Aorta (tissue), 5 donors: ENCODE measurements at places on chromosomes 7 and 10. TPM values are rescaled to one million over a fixed set of nuclear protein-coding genes. Genes with fewer than 3 reads are reported as not detected.

DNA sequence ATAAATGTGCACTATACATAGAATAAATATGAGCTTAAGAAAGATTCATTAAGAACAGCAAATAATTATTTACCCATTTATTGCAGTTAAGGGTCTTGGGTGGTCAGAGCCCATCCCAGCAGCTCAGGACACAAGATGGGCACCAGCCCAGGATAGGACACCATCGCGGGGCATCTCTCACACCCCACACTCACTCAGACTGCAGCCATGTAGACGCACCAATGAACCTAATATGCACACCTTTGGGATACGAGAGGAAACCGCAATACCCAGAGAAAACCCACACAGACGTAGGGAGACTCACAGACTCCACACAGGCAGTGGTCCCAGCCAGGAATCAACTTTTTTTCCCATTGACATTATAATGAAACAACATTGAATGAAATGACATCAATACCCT, 36.0 kb downstream of the CARD11 start:
- H3K4me1 ChIP-seq = no peaks in the 10 kb centered on the region
- no peak overlapping the region for H3K4me3 ChIP-seq
- no peaks in the 10 kb centered on the region for H3K27me3 ChIP-seq
- DNase-seq = no peak

DNA sequence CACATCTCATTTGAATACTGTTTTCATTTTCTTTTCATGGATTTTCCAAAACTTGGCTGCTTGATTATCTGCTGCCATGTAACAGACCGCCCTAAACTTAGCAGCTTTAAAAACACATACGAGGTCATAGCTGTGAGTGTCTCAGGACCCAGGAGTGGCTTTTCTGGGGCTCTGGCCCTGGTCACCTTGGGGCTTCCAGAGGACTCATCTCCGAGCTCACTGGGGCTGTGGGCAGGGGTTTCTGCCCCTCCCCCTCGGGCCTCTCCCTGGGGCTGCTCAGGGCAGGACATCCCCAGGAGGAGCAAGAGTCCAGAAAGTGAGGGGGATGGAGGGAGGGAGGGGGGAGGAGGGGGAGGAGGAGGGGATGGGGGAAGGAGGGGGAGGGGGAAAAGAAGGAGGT, 77.0 kb downstream of the NKX6-2 start:
- peak; percentile 18 for DNase-seq
- H3K4me3 ChIP-seq = no peak overlapping the region
- H3K36me3 ChIP-seq = peaks cover 2% of the 10 kb centered on the region
- H3K27ac ChIP-seq = no peak overlapping the region
- H3K4me1 ChIP-seq = no peaks in the 10 kb centered on the region

DNA sequence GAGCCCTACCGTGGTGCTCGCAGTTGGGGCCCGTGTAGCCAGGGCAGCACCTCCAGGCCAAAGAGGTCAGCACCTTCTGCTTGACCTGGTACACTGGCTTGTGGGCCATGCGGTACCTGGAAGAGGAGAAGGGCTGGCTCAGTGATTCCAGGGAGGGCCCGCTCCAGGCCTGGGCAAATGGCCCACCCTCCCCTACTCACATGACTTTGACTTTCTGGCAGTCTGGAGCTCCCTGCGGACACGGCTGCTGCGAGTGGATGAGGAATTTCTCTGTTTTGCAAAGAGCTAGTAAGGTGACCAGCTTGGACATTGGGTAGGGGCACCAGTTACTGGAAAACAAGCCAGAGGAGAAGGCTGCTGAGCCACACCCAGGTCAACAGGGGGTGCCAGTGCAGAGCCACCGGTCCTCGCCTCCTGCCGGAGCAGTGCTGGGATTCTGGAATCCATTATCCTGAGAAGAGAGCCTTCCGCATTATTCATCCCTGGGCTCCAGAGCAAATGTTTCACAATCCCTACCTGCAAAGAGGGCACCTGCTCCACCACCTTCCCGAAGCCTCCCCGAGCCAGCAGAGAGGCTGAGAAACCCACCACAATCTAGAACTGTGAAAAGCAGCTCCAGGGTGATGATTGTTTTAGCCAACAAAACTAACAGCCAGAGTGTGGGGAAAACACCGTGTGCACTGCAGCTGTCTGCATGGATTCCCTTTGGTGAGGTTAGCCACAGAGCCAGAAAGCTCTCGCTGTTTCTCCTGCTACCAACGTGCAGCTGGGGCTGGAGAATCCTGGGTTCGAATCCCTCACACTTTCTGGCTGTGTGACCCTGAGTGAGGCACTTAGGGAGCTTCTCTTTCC, 11.8 kb downstream of the MMRN2 start:
- H3K4me1 ChIP-seq = no peaks in the 10 kb centered on the region
- DNase-seq = no peak
- no peak overlapping the region for H3K4me3 ChIP-seq
- H3K27ac ChIP-seq = no peak overlapping the region
- no peaks in the 10 kb centered on the region for H3K27me3 ChIP-seq

- no peak overlapping the region for H3K4me3 ChIP-seq
- no peak overlapping the region for H3K27ac ChIP-seq
- no peaks in the 10 kb centered on the region for H3K4me1 ChIP-seq
- no peak for DNase-seq
- H3K36me3 ChIP-seq = no peaks in the 10 kb centered on the region
Observed at GRCh38 chr7:90483251-90483650, 13.8 kb downstream of the PTTG1IP2 start.

DNA sequence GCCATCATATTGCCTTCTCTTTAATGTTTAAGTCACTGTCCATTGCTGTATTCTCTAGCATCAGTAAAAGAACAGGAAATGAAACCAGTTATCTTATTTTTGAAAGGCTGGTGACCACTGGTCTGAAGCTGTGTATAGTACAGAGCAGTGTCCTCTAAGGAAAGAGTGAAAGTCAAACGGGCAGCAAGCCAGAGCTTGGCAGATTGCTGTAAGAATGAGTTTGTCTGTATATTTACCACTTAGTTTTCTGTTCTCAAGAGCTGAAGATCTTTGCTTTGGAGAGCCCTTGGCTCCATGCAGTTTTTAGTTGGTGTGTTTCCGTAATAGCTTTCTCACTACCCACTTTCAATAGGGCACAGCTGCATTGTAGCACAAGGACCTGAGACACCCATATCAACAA, 31.9 kb downstream of the PCBD1 start:
- DNase-seq = no peak
- H3K4me1 ChIP-seq = no peaks in the 10 kb centered on the region
- no peak overlapping the region for H3K27ac ChIP-seq
- no peak overlapping the region for H3K4me3 ChIP-seq

- peaks cover 2% of the 10 kb centered on the region for H3K36me3 ChIP-seq
- no peak for DNase-seq
- no peaks in the 10 kb centered on the region for H3K27me3 ChIP-seq
- H3K4me3 ChIP-seq = no peak overlapping the region
- peaks cover 9% of the 10 kb centered on the region for H3K4me1 ChIP-seq
- H3K27ac ChIP-seq = peak overlapping the region; percentile 22
Observed at GRCh38 chr10:74988832-74989561, 122.5 kb upstream of the SAMD8 start.

- no peak for DNase-seq
- no peaks in the 10 kb centered on the region for H3K36me3 ChIP-seq
- H3K4me3 ChIP-seq = no peak overlapping the region
- H3K27me3 ChIP-seq = no peaks in the 10 kb centered on the region
- H3K4me1 ChIP-seq = no peaks in the 10 kb centered on the region
- no peak overlapping the region for H3K27ac ChIP-seq
Observed at GRCh38 chr10:132953428-132953827, 11.1 kb upstream of the CFAP46 start.

- no peak overlapping the region for H3K27ac ChIP-seq
- H3K4me1 ChIP-seq = no peaks in the 10 kb centered on the region
- no peaks in the 10 kb centered on the region for H3K27me3 ChIP-seq
Observed at GRCh38 chr7:4807598-4808016, 32.2 kb downstream of the AP5Z1 start.

DNA sequence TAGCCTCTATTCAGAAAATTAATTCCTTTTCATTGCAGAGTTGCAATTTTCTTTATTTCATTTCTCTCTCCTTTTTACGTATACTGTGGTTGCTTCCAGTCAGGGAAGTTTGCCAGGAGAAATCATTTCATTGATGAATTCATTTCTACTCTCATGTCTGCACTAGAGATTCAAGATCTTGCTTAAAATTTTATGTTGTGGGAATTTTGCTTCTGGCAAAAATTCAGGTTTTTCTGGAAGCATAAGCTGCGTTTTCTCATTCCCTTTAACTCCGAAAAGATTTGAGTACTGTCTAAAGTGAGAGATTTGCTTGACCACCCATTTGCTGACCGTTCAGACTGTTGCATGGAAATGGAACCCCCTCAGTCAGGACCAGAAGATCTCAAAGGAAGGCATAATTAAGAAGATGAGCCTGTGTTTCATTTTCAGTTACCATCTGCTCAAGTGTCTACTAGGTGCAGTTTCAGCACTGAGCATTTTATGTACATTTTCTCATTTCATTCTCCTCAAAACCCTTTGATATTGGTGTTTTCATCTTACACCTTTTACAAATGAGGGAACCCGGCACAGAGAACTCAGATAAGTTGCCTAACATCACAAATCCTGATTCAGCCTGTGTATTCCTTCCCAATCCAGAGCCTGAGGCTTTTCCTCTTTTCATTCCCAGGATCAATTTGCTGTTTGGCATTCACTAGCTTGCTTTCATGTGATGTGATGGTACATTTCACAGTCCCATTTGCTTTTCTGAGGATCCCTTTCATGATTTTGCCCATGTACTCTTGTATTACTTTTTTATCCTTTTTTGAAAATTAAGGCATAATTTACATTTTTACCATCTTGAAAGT, 3.9 kb downstream of the PTPRZ1 start:
- no peak overlapping the region for H3K27ac ChIP-seq
- no peaks in the 10 kb centered on the region for H3K4me1 ChIP-seq
- H3K36me3 ChIP-seq = no peaks in the 10 kb centered on the region
- DNase-seq = no peak

- no peak for DNase-seq
- no peaks in the 10 kb centered on the region for H3K27me3 ChIP-seq
- H3K27ac ChIP-seq = no peak overlapping the region
- H3K4me3 ChIP-seq = no peak overlapping the region
Observed at GRCh38 chr7:31873816-31874597, 187.0 kb downstream of the PPP1R17 start.

DNA sequence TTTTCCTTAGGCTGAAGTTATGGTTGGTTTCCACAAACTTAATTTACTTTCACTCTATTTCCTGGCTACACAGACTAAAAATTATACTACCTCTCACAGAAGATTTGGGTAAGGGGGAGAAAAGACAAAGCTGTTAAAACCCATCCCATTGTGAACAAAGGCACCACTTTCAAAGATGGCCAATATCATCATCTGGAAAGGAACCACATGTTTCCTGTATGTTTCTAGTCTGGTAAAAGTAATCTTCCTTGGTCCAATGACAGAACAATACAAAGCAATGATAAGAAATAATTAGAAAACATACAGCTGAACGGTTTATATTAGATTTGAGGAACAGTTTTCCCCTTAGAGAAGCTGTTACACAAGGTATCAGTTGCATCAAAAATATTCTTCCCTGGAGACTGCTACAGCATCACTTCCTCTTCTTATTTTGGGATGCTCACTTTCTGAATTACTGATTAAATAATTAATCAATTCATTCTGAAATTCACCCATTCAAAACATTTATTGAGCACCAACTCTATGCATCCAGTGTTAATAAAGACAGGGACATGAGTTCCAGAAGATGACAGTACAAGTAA, 8.5 kb upstream of the SFR1 start:
- no peaks in the 10 kb centered on the region for H3K4me1 ChIP-seq
- no peaks in the 10 kb centered on the region for H3K27me3 ChIP-seq
- no peaks in the 10 kb centered on the region for H3K36me3 ChIP-seq
- H3K27ac ChIP-seq = no peak overlapping the region
- no peak for DNase-seq

- no peaks in the 10 kb centered on the region for H3K4me1 ChIP-seq
- no peaks in the 10 kb centered on the region for H3K36me3 ChIP-seq
- no peak overlapping the region for H3K4me3 ChIP-seq
- no peak overlapping the region for H3K27ac ChIP-seq
- DNase-seq = no peak
Observed at GRCh38 chr7:54944179-54944578, 74.6 kb upstream of the EGFR start.

GRCh38 chr10:81920213-81920829, 45.3 kb downstream of the NRG3 start:
- H3K36me3 ChIP-seq = no peaks in the 10 kb centered on the region
- DNase-seq = no peak
- no peaks in the 10 kb centered on the region for H3K4me1 ChIP-seq
- H3K27me3 ChIP-seq = no peaks in the 10 kb centered on the region
- no peak overlapping the region for H3K4me3 ChIP-seq
- no peak overlapping the region for H3K27ac ChIP-seq

DNA sequence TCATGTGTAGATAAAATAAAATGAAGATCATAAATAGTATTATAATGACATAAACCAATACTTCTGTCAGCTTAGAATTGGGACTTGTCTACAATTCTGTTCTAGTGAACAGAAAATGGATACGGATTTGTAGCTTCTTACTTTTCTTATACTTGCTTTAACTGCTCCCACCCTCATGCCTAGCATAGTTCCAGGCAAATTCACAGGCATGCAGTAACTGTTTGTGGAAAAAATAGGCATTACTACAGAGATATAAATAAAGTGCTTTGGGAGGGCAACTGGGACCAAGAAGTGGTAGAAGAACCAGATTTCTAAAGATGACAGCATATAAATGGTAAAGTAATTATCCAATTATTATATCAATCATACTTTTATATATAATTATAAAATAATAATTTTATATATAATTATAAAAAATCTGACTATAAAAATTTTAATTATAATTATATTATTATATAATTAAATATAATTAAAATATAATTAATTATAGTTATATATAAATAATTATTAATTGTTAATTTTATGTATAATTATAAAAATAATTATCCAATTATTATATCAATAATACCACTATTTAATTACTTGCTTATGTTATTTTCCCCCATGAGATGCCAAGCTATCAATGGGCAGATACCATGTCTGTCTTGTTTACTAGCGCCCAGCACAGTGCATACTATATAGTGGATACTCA, 144.1 kb downstream of the NOC3L start:
- no peak overlapping the region for H3K27ac ChIP-seq
- no peak for DNase-seq
- no peak overlapping the region for H3K4me3 ChIP-seq

DNA sequence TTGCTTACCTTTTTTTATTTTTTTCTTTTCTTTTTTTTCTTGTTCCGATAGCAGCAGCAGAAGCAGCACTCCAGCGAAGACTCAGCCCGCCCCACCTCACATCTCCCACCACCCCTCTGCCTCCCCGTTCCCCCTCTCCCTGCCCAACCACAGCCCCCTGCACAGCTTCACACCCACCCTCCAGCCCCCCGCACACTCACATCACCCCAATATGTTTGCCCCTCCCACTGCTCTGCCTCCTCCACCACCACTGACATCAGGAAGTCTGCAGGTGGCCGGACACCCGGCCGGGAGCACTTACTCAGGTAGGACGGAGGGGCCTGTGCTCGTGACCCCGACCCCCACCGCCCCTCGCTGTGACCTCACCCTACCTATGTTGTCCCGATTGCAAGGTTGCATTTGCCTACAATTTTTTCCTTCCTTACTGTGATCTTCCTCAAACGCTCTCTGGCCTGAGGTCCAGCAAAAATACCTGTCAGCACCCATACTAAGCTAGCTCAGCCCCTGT, 367.2 kb upstream of the GALNT17 start:
- H3K27me3 ChIP-seq = no peaks in the 10 kb centered on the region
- H3K4me3 ChIP-seq = no peak overlapping the region
- H3K27ac ChIP-seq = no peak overlapping the region
- DNase-seq = no peak
- H3K4me1 ChIP-seq = no peaks in the 10 kb centered on the region
- peaks cover 2% of the 10 kb centered on the region for H3K36me3 ChIP-seq

The MSMB gene
- total RNA-seq = not detected

The AGAP5 gene
- total RNA-seq = 8.1 TPM

The STAG3 gene
- 1.5 TPM for total RNA-seq

The NOS3 gene
- total RNA-seq = 28.1 TPM
